ENCODE measurements at places on chromosomes 4 and X.

- DNase-seq, result peak; percentile 76
Measured at GRCh38 chr4:180665994-180666824, 1577.0 kb upstream of the TENM3 start.

DNA sequence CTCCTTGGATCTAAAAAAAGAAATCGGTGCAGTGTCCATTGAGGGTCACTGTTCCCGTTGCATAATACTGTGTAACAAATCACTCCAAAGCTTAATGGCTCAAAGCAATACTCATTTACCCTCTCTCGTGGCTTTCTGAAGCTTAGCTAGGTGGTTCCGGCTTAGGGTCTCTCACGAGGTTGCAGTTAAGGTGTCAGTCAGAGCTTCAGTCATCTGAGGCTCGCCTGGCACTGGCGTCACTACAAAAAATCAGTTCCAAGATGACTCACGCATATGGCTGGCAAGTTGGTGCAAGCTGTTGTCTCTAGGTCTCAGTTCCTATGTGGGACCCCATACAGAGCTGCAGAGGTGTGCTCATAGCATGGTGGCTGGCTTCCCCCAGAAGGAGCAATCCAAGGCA lies 91.0 kb downstream of the BEND2 start:
- no peak for DNase-seq

DNA sequence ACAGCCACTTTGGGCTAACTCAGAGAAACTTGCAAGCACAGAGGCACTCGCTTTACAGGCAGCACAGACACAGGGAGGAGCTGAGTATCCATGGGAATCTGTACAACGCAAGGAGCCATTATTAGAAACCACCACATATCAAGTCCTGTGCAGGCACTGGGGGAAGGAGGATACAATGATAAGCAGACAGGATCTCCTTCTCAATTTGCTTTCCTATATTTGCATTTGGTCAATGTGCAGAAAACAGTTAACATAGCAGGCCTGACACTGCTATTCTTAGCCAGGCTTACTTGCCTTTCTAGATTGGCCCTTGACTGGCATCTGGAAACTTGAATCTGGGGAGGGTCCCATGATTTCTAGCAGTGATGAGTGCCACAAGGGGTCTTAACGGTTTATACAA lies 65.8 kb downstream of the TEC start:
- no peak for DNase-seq

DNA sequence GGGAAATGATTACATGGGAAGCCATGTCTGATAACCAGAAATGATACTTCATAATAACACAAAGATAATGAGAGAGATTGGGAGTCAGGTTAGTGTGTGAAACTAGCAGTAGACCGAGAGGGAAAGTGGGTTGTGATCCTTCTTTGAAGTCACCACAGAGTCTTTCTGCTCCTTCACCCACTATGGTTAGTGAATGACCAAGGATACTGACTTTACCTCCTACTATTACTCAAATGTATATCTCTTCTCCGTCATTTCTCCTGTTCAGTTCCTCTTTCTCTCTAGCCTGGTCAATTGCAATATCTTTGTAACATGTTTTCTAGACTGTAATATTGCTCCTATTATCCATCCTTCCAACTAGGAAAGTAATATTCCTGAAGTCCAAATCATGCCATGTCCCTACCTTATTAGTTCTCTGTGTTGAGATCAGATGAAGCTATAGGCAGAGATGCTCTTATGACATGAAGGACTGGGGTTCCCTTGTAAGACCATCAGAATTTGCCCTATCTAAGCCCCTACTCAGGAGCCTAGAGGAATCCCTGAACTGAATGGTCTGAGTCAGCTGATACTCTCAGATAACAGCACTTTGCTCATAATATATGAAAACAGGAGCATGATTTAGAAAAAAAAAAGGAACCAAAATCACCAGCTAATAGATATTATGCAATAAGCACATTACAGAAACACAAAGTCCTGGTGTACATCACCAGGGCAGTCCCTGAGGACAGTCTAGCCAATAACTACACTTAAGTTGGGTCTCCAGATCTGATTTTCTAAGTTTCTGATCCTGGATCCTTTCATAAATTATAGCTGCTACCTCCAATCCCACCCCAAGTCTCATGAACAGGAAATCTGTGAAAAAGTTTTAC lies 81.2 kb downstream of the SHROOM3 start:
- DNase-seq, result no peak

DNA sequence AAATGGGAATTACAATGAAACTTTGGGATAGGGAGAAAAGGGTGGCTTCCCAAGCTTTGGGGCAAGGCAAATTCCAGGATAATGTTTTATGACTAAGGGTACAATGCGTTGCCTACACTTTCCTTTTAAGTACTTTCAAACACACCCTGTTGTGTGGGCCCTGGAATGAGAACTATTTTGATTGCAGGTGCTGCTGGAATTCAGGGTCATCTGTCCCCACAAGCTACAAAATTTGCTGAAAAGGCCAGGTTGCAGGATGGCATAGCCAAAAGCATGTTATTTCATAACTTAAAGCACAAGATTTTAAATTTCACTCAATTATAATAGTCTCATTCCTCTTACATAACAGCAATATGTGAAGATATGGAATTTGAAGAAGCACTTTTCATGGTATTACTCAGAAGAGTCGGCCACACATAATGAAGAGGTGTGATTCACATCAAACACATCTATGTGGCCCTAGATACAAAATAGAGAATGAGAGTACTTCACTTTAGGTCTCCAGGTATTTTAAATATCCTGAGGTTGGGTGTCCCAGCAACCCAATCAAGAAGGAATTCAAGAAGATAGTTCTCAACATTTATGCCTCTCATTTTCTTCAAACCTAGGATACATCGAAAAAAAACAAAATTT lies 89.3 kb downstream of the APBB2 start:
- DNase-seq, result peak; percentile 80

GRCh38 chr4:144507311-144508101 lies 138.4 kb upstream of the HHIP start:
- DNase-seq, result no peak

DNA sequence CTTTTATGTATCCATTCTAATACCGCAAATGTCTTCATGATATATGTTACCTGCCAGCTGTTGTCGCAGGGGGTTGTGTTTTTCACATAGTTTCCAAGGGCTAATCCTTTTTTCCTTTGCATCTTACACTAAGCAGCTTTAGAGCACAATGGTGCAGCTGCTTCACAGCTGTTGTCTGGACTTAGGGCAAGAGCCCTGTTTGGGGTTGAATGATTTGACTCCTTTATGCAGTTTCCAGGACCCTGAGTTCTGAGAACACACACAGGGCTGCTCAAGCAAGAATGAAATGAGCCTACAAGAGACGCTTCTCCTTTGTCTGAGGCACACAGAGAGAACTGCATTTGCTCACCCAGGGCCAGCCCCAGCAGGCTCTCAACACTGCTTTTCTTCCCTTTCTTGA lies 20.2 kb downstream of the CCNG2 start:
- DNase-seq, result no peak

DNA sequence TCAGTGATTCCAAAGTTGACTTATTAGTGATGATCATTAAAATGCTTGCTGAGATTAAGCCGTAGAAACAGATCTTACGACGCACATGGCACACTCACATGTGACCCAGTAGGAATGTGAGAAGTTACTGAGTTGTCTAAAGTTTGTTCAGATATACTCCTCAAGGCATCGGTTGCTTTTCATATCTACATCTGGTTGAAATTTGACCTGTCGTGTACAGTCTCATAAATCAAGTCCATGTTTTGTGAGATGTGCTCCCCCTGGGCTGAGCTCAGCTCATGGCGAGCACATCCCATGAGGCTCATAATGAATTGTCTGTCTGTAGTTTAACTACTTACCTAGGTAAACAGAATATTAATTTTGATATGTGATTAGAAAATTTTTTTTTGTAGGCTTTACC lies 67.0 kb downstream of the TNIP2 start:
- no peak for DNase-seq

DNA sequence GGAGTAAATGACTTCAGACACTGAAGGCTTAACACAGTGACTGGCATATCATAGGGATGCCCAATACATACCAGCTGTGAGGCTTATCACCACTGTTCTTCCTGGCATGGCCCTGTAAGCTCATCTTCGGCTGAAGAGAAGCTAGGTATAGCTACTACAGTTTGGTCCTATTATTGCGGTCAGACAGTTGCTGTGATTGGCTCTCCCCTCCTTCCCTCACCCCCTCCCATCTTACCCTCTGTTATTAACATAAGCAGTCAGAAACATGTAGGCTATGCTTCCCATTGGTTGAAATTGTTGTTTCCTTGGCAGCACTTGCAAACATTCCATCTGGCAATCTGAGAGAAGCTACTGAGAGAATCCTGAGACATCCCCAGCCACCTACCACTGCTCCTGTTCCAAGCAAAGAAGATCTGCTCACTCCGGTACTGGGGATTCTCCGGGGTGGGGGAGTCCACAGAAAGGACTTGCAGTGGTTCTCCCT lies at the start of gene AKAP14:
Gene AKAP14, plus strand, starts transcription at position 51 of the 484 bp plus-strand sequence. CDS start 7,331 bp downstream, outside the sequence.
- DNase-seq, result no peak

DNA sequence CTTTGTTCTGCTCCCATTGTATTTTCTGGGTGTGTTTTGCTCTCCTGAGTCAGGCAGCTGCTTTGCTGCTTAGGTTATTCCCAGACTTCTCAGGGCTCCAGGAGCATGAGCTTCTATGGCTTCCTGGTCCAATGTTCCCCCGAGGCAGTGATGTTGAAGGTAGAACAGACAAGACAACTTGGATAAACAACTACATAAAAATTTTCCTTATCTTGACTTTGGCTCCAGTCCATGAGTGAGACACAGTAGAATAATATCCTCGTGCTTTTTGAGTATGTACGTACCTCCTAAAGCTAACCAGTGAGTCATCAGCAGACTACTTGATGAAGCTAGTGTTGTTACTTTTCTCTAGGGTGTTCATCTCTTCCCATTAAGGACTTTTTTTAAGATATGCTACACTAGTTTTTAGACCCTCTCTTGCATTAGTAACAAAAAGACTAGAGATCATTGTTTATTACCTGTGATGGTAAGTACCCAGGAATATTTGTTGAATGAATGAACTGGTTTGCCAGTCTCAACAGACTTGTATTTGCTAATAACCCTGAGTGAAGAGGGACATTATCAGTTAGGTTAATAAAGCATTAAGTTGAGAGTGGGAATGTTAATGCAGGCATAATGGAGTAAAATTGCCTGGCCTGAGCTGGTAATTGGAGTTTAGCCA lies 131.9 kb downstream of the FHIP1A start:
- peak; percentile 59 for DNase-seq

DNA sequence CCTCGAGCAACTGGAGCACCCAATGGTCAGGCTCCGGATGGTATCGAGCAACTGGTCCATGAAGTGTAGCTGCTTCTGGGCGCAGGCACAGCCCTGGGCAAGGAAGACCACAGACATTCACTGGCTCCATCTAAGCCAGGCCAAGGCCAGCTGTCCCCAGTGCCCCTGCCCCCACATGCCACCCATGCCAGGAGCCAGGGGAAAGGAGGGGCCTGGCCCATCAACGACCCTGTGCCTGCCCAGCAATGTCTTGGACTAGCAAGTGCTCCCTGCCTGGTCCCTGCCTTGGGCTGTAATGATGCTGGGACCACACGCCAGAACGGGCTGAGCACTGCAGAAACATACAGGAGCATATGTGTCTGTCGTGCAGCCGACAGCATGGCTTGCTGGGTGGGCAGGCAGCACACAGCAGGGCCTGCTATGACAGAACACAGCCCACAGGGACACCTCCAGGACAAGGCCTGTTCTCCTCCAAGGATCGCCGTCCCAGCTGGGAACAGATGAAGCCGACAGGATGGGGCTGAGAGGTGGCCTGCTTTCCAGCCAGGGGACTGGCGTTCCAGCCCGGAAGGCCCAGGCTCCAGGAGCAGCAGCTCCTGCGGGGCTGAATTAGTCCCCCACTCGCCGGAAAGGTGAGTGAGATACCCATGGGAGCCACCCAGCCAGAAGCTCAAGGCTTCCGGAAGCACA lies 11.4 kb upstream of the TREX2 start:
- no peak for DNase-seq

DNA sequence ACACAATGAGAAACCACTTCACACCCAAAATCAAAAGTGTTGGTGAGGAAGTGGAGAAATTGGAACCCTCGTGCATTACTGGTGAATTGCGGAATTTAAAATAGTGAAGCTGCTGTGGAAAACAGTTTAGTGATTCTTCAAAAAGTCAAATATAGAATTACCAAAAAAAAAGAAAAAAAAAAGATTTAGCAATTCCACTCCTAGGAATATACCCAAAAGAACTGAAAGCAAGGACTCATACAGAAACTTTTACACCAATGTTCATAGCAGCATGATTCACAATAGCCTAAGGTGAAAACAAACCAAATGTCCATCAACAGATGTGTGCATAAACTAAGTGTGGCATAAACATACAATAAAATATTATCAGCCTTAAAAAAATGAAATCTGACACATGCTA lies 364.3 kb upstream of the FAM241A start:
- no peak for DNase-seq

- DNase-seq, result no peak
Measured at GRCh38 chr4:80045786-80046185, 27.2 kb downstream of the ANTXR2 start.

- DNase-seq, result no peak
Measured at GRCh38 chrX:1442016-1442665, 10.6 kb downstream of the ASMTL start.
